Activated CD4-positive, alpha-beta T cell treated with anti-CD3 and anti-CD28 coated beads, Interleukin-2, Interleukin-4, amounts not matched to agents 100 ng/mL and 50 ng/mL, durations not matched to agents 16 hours and 8 hours (primary cell): ENCODE measurements at places on chromosomes 2 and 18.

- no peak for DNase-seq
Observed at GRCh38 chr2:207160115-207160514, 5.6 kb downstream of the KLF7 start.

DNA sequence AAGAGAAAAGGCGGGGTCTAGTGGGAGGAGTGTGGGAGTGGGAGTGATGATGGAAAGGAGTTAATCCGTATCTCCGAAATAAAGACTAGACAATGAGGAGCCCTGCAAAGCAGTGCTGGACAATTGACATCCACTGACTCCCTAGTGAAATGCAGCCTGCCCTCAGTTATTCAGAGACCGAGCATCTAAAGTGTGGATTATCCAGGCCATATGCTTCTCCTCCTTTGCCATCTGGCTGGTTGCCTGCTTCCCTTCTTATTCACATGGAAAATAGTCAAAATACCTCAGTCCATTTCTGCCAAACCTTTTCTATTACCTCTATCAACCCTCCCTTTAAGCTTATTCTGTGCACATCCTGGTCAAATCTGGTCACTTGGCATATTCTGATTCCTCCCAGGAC lies 288.8 kb upstream of the SIX3 start:
- DNase-seq, result no peak

- DNase-seq, result no peak
Observed at GRCh38 chr2:129661935-129662334, 317.5 kb upstream of the RAB6C start.

DNA sequence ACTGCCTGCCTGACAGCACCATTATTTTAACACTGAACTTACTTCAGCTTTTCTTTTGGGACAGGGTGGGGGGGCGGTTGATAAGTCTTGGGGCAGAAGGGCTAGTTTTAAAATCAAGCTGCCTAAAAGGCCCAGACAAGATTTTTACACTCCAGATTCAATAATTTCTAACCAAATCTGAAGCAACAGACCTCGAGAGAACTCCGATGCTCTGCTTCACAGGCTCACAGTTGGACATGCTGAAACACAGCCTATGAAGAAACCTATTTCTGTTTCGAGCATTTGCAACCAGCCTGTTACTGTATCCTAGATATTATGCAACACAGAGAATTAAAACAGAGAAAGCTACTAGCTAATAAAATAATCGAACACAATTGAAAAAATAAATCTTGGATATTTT lies 1.3 kb upstream of the MYT1L start:
- DNase-seq, result no peak

- no peak for DNase-seq
Observed at GRCh38 chr18:54924948-54925347, 34.3 kb downstream of the CCDC68 start.

GRCh38 chr2:181807526-181807925 lies 84.0 kb upstream of the ITPRID2 start:
- DNase-seq, result no peak

DNA sequence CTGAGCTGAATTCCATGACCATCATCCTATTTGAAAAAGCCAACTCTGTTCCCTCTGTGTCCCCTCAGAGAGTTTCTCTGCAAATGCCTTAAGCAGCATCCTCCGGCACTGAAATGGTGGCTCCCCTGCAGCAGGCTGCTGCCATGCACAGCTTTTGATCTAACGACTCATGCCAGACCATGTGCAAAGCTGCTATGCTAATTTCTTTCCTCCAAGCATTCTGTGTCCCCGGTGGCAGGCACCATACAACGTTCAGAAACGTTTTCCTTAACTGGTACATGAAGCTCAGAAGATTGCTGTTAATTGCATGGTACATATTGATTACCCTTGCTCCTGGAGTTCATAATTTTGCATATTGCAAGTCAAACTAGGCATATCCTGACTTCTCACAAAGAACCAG lies 336.8 kb downstream of the RBM43 start:
- DNase-seq, result no peak

- no peak for DNase-seq
Observed at GRCh38 chr2:12762337-12762736, 45.6 kb downstream of the TRIB2 start.

DNA sequence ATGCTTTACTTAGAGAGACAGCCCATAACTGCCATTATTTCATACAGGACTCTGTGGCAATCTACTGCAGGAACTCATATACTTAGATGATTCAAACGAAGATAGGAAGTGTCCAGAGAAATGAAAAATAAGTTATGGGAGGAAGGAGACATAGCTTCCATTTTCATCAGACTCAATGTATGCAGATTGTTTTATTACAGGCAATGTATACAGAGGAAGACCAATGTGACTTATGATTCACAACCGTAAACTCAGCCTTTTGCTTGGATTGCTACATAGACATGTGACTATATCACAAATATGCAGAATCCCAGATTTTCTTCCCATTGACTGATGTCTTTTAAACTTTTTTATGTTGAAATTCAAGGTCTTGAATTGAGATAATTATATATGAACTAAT lies 793.4 kb downstream of the SATB2 start:
- no peak for DNase-seq

DNA sequence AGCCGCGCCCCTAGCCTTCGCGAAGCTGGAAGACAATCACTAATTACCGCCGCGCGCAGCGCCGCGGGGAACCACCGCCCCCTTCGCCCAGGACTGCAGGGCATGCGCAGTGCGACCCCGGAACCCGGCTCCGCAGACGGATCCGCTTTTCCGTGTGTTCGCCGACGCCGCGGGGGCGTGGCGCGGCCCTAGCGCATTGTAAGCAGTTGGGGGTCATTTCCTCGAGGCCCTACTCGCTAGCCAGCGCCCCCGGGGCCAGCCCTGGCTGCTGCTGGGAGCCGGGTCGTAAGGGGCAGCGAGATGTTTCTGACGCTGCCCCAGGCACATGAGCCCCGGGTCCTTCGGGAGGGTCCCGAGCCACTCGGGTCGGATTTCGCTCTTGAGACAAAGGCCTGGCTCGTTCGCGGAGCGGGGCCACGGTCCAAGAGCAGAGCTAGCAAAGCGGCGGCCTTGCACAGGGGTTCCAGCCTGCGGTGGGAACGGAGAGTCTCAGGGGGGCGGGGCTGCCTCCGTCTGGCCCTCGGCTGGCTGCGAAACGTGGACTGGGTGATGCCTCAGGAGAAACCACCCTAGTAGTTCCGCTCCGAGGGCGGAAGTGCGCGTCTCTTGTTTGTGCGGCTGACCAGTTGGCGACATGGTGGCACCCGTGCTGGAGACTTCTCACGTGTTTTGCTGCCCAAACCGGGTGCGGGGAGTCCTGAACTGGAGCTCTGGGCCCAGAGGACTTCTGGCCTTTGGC lies at the start of the genes ELP2 and SLC39A6:
TSS of gene ELP2 (plus strand) at position 600 of the 739 bp plus-strand sequence. CDS start at position 635, 35 bp downstream.
TSS of gene SLC39A6 (minus strand) at position 41 of the 739 bp plus-strand sequence. CDS start 2,333 bp downstream, outside the sequence.
- peak; percentile 95 for DNase-seq

DNA sequence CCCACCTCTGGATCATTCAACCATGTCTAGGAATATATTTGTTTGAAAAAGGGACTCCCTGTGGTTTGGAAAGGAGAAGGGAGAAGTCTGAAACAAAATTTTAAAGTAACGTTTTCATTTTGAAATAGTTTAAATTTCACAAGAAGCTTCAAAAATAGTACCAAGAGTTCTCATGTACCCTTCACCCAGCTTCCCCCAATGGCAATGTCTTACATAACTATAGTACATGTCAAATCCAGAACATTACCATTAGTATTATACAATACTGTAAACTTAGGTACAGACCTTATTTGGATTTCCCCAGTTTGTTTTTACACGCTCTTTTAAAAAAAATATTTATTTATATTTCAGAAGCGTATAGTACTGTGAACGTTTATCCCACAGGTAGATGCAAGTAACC lies 4.0 kb upstream of the LYG2 start:
- no peak for DNase-seq

DNA sequence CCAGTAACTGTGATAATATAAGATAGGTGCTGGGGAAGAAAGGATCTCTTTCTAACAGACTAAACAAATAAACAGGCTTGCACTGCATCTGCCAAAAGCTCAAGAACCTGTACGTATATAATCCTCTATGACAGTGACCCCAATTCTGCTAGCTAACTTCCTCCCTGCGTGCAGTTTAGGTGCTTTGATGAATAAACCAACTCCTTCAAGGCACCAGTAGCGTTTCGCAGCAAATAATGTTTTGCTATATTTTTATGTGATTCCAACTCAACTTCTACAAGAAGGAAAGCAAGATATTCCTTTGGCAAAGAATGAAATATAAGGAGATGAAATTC lies 135.5 kb upstream of the CHAC2 start:
- DNase-seq, result no peak

- DNase-seq, result no peak
Observed at GRCh38 chr18:34001376-34001775, 223.3 kb downstream of the NOL4 start.

GRCh38 chr2:202652119-202652518 lies 17.4 kb downstream of the FAM117B start:
- no peak for DNase-seq

DNA sequence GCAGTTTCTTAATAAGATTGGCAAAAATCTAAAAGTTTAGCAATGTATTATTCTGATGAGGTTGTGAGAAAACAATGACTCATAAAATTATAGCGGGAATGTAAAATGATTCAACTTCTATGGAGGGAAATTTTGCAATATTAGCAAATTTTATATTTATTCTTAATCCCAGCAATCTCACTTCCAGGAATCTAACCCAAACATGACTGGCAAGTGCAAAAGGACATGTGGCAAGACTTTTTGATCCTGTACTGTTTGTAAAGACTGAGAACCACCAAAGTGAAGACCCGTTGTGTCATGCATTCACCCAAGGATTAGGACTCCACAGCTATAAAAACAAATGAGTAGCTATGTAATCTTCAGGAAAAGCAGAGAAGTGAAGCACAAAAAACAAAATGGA lies 234.8 kb upstream of the KYNU start:
- no peak for DNase-seq

DNA sequence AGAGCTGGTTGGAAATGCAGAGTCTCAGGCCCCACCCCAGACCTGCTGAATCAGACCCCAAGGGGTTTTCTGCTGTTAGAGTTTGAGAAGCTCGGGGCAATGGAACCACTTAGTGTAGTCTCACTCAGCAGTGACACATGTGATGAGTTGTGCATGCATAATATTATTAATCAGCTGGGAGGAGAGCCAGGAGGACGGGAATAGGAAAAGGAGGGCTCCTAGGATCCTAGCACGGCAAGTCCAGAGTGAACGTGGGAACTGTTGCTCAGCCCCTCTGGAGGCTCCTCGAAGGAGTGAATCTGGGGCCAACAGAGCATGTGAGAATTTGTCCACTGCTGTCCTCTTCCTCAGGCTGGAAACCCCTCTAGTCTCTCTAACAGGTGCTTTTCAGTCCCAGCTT lies 87.1 kb downstream of the HS1BP3 start:
- no peak for DNase-seq

DNA sequence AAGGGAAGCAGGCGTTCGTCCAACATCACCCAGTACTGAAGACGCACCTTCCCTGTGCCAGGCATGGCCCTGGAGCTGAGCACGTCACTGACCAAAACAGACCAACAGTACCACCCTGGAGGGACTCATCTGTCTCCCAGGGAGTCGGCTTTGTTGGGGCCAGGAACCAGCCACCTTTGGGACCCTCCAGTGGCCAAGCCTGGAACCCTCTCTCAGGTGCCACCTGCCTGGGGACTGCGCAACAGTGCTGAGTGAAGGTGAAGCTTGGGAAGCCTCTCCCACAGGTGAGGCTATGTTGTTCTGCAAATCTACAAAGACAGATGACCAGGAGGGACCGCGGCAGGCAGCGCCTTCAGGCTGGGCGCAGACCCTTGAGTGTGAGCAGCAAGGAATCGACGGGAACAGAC lies 91.4 kb upstream of the OTOS start:
- no peak for DNase-seq

- no peak for DNase-seq
Observed at GRCh38 chr2:138640921-138641676, 139.1 kb downstream of the NXPH2 start.

GRCh38 chr2:241041589-241042158 lies 43.3 kb downstream of the SNED1 start:
- peak; percentile 10 for DNase-seq

- no peak for DNase-seq
Observed at GRCh38 chr2:158569284-158569683, 112.5 kb downstream of the PKP4 start.

DNA sequence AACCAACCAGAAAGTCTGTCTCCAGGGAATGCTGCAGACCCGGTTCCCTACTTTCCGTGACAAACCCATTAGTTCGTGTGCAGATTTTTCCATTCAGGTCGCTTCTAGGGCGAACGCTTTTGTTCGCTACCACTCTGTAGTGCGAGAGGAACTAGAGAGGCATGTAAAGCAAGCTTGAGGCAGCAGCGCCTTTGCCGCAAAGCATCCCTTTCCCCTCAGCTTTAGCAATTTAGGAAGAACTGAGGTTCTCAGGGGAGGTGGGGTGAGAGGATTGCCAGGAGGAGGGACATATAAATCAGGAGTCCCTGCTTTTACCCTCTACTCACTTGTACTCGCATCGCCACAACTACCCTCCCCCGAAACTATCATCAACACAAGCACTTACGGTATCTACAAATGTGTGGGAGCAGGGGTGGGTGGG lies 748 bp upstream of the ZNF804A start:
- DNase-seq, result no peak

DNA sequence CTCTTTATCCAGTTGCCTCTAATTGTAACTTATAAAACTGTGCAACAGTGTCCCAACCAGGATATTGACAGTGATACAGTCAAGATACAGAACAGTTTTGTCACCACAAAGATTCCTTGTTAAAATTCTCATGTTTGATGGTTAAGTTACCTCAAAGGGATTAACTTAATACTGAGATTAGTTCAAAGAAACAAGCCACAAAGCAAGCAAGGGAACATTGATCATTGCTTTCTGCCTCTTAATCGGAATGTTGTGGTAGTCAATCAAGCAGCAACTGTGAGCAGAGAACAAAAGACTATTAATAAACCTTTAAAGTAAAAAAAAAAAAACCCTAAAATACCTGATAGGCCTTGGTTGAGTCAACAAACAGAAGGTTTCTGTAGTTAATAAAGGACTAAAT lies 352.3 kb downstream of the PARD3B start:
- no peak for DNase-seq

GRCh38 chr2:114426756-114427155 lies 15.7 kb upstream of the DPP10 start:
- no peak for DNase-seq

DNA sequence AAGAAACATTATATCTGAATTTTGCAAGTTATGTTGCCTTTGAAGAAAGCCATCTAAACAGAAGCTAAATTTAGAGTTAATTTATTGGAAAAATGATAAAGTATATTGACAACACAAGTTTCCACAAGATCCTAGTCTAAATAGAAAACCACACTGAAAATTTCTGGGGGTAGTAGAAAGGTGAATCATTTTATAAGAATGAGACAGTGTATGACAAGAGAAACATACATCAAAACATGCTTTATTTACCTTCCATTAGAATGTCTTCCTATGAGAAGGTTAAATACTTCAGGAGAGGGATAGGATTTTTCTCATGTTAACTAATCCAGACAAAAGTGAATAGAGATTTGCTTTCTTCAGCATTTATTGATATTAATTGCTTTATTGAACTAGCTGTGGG lies 1389.8 kb upstream of the ZEB2 start:
- DNase-seq, result no peak

GRCh38 chr2:225865468-225865867 lies 466.0 kb downstream of the NYAP2 start:
- DNase-seq, result no peak
